ENCODE measurements at places on chromosomes 5 and 9.
A peak's percentile ranks its signal among the peaks of the same experiment; 100 is the strongest.

DNA sequence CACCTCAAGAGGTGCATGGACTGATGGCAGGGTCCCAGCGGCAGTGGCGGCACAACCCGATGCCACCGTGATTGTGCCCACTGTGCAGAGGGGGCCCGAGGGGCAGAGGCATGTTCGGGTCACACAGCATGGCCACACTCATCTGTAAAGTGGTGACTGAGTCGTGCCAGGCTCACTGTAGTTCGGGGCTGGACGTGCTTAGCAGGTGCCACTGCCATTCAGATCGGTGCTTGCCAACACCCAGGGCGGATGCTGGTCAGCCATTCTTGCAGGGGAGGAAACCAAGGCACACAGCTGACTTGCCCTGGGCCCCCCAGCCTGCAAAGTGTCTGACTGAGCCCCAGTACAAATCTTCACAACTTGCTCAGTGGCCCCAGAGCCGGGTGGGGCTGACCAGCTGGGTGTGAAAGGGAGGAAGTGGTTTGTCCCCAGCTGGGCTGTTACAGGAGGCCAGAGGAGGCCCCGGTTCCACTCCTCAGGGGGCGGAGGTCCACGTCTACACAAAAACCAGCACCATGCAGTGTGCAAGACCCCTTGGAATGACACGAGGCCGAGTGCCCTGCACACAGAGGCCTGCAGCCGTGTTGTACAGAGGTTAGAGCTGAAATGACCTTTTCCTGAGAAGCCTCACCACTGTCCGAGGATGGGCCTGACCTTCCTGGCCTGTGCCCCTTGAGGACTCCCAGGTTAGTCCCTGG lies 17.9 kb downstream of the FGD3 start:
- DNase-seq, result no peak

GRCh38 chr5:149521739-149522685 lies 29.2 kb downstream of the CSNK1A1 start:
- no peak for DNase-seq

- DNase-seq, result no peak
These were observed 20.0 kb upstream of the GCNT1 start for GRCh38 chr9:76438841-76439588.

DNA sequence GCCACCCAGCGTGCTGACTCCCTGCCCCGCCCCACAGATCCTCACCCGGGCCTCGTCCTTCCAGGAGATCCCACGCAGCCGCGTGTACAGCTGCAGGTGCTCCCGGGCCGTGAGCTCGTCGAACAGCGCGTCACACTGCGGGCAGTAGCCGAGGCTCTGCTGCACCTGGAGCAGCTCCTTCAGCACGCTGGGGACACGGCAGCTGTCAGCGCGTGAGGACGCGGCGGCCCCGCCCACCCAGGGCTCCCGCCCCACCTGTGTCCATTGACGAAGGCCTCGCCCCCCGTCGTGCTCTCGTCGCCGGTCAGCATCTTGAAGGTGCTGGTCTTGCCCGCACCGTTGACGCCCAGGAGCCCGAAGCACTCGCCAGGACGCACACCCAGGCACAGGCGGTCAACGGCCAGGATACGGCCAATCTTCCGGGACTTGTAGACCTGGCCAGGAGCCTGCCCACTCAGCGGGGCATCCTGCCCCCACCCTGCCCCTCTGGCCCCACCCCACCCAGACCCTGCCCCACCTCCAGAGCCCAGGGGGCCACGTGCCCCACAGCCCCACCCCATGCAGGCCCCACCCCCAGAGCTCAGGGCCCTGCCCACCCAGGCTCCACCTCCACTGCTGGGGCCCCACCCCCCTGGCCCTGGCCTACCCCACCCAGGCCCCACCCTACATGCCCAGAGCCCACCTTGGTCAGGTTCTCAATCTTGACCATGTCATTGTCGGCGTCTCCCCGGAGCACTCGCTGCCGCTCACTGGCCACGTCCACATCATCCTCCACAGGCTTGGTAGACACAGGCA lies 13.8 kb upstream of the CLIC3 start:
- DNase-seq, result no peak

- no peak for DNase-seq
These were observed 416.8 kb downstream of the TMEM38B start for GRCh38 chr9:106111039-106111730.

GRCh38 chr9:36559036-36559695 lies 13.5 kb upstream of the MELK start:
- DNase-seq, result no peak

- no peak for DNase-seq
These were observed 35.0 kb upstream of the ARRDC3 start for GRCh38 chr5:91418158-91418557.

DNA sequence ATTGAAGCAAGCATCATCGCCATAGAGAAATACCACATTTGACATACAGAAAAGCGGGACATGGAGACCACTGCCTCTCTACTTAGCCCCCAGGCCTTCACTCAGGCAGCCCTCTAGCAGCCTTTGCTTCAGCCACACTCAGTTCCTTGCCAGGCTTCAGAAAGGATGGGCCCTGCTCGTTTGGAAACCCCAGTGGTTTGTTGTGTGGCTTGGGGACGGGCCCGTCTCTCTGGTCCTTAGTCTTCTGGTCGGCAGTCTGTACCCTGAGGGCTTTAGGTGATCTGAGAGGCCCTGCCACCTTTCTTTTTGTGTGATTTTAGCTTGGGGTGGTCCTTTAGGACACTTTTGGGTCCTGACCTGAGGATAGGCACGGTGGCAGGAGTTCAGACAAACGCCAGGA lies 21.1 kb upstream of the ARSI start:
- no peak for DNase-seq

- no peak for DNase-seq
These were observed 572.1 kb downstream of the CHSY3 start for GRCh38 chr5:130476325-130476724.

- DNase-seq, result no peak
These were observed 81.1 kb downstream of the SLF1 start for GRCh38 chr5:94699562-94699961.

GRCh38 chr5:43041110-43041668 lies 1.1 kb upstream of the ANXA2R start:
- no peak for DNase-seq

GRCh38 chr5:158883502-158883901 lies 216.2 kb downstream of the EBF1 start:
- no peak for DNase-seq

- no peak for DNase-seq
These were observed 213.4 kb downstream of the PRR16 start for GRCh38 chr5:120677481-120677880.

DNA sequence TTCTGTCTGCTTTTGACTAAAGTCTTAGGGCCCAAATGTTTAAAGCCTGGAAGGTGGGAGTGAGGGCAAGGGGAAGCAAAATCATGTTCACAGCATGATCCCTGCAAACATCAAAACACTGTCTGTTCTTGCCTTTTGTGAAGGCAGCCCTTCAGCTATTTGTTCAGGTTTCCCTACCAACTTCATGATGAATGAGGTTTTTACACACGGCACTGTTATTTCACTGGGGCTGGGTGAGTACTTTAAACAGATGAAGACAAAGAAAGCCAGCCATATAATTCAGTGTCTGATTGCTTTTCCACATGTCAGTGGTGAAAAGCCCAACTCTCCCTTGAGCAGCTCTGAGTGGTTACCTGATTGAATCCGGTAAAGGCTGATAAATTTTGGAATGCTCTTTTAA lies 224.7 kb upstream of the GRAMD2B start:
- peak; percentile 12 for DNase-seq

DNA sequence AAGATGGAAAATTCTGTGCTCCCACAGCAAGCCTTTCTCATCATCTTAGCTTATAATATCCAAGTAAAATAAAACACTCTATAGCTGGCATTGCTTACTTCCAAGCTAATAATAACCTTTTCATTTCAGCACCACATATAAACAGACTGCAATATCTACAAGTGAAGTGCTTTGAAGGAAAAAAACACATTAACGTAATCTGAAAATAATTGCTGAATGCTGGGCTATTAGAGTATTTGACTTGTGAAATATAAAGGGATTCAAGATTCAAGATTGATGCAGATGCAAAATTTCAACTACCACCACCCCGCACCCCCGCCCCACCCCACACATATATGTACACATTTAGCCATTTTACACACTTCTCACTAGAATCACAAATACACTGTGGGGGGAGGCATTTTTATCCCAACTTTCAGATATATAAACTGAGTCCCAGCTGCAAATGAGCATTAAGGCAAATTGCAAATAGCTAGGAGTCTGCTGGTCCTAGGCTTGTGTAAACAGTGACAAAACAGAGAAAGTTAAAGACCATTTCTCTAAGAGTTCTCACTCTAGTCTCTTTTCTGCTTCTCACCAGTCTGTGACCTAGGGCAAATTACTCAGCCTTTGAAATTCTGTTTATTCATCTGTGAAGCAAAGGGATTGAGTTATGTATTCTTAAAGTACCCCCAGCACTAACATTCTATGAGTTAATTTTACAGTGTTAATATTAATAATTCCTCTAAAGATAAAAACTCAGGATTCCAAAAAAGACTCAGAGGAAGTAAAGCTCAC lies 489.4 kb downstream of the PRELID2 start:
- DNase-seq, result no peak

- DNase-seq, result no peak
These were observed 39.6 kb upstream of the RXRA start for GRCh38 chr9:134286471-134287245.

- DNase-seq, result no peak
These were observed 83.3 kb upstream of the GPR151 start for GRCh38 chr5:146599261-146599660.

DNA sequence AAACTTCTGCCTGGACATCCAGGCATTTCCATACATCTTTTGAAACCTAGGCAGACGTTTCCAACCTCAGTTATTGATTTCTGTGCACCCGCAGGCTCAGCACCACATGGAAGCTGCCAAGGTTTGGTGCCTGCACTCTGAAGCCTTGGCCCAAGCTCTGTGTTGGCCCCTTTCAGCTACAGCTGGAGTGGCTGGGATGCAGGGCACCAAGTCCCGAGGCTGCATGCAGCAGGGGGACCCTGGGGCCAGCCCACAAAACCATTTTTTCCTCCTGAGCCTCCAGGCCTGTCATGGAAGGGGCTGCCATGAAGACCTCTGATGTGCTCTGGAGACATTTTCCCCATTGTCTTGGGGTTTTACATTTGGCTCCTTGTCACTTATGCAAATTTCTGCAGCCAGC lies 49.9 kb downstream of the NFX1 start:
- no peak for DNase-seq

- no peak for DNase-seq
These were observed 21.2 kb downstream of the RASEF start for GRCh38 chr9:83041771-83042170.

DNA sequence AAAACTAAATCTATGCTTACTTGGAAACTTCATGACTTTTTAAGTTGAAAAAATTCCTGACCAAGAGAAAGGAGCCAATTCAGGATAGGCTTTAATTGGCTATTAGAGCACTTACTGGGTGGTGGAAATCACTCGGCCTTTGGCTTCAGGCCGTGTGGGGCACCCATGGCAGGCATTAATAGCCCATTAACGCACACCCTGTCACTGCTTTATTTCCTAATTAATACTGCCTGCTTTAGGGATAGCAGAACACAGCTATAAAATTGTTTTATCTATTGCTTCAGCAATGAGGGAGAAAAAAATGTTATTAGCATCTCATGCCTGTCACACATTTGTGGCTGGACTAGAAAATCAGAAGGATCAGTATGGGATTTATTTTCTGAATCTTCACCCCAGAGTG lies 58.1 kb downstream of the PSAT1 start:
- DNase-seq, result no peak

GRCh38 chr5:153896701-153897100 lies 142.0 kb downstream of the FAM114A2 start:
- no peak for DNase-seq

- no peak for DNase-seq
These were observed 20.5 kb downstream of the NEURL1B start for GRCh38 chr5:172661526-172661925.

DNA sequence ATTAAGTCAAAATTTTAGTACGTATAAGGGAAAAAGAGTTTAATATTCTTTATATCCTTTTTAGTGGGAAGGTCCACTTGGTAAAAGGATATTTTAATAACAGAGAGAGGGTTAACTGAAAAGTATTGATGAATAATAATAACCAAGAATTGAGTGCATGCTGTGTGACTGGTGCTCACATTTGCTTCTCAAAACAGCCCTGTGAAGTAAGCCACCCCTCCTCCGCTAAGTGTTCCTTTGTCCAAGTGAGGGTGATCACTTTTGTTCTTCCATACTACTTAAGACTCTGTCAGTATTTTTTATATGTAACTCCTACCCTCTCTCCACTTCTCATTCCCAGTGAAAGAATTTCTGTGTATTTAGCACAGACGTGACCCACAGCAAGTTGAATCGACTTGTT lies 51.5 kb downstream of the SLC44A1 start:
- no peak for DNase-seq

GRCh38 chr5:148523139-148523538 lies 131.2 kb downstream of the HTR4 start:
- DNase-seq, result no peak

DNA sequence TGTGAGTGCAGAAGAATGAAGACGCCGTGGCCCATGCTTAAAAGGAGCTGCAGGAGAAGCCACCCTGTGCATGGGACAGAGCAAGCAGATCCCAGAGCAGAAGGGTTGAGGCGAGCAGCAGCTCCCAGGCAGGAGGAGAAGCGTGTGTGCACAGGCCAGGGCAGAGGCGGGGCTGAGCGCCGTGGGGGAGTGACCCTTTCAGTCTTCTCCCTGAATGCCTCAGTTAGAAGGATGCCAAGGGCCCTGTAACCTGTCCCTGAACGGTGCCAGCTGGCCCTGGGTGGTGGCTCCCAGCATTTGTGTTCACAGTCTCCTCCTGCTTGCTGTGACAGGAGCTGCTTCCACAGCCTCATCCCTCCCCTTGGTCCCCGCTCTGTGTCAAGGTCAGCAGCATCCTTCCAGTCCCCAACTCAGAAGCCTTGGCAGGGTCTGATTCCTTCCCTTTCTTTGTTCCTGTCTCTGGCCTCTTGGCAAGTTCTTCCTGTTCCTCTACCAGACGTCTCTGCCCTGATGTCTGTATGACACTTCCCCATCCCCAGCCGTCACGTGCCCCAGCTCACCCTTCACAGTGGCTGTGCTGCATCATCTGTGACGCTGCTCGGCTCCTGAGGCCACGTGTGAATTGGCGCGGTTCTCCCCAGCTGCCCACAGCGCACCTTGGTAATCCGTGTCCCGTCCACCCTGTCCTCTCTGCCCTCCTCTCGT lies 5.2 kb downstream of the EXOC3 start:
- DNase-seq, result no peak

Measured in neuronal stem cell (in vitro differentiated cells).